ENCODE measurements at places on chromosomes 6 and 20.

- DNase-seq = no peak
Observed at GRCh38 chr6:26502626-26503025, 2.5 kb downstream of the BTN1A1 start.

DNA sequence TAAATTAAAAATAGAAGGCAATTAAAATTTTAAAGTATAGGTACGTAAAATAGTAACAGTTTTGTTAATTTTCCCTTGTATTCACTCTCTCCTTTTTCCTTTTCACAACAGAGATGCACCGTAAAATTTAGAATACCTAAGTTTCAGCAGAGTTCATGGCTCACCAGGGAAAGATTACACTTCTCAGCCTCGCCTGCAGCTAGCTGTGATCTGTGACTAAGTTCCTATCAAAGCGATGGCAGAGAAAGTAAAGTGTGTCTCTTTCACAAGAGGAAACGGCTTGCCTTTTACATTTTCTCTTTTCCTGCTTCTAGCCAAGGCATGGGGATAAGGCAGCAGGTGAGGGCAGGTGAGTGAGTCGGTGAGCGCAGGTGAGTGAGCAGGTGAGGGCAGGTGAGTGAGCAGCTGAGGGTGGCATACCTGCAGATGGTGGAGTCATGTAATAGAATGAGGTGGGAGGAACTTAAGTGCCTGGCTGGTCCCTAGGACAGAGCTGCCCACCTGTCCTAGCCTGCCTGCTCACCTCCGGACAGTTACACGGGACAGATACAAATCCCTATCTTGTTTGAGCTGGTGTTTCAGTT, 30.9 kb downstream of the ZFP64 start:
- DNase-seq = no peak

- no peak for DNase-seq
Observed at GRCh38 chr20:24460712-24461111, 8.7 kb upstream of the SYNDIG1 start.

DNA sequence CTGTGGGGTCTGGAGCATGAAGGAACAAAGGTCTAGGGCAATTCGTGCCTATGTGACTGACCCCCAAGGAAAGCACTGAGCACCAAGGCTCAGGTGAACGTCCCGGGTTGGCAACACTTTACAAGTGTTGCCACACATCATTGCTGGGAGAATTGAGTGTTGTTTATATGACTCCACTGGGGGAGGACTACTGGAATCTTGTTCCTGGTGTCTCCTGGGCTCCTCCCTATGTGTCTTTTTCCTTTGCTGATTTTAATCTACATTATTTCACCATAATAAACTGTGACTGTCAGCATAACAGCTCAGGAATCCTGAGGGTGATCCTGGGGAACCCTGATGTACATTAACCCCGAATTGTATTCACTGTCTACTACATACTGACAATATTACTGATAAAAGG, 207.7 kb upstream of the BMP2 start:
- no peak for DNase-seq

DNA sequence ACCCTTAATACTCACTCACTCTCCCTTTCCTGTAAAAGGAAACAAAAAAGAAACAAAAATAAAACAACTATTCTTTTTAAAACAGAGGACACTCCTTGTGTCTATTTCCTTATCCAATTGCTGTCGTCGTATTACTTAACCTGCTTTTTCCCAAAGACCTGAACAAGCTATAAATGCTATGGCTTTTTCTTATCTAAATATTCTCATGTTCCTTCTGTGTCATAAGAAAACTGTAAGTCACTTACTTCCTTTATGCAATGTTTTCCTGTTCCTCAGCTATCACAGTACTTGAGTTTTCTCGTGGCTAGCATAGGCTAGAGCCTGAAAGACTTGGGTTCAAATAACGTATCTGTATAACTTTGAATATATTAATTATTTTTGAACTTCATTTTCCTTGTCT, 99.2 kb downstream of the IRAK1BP1 start:
- DNase-seq = no peak

- DNase-seq = no peak
Observed at GRCh38 chr6:47733879-47734558, 35.6 kb downstream of the ADGRF4 start.

GRCh38 chr6:43934183-43934802, 164.3 kb downstream of the VEGFA start:
- DNase-seq = no peak

- DNase-seq = no peak
Observed at GRCh38 chr20:25207149-25207959, 11.8 kb downstream of the ENTPD6 start.

- DNase-seq = no peak
Observed at GRCh38 chr6:2021713-2022125, 223.7 kb downstream of the GMDS start.

DNA sequence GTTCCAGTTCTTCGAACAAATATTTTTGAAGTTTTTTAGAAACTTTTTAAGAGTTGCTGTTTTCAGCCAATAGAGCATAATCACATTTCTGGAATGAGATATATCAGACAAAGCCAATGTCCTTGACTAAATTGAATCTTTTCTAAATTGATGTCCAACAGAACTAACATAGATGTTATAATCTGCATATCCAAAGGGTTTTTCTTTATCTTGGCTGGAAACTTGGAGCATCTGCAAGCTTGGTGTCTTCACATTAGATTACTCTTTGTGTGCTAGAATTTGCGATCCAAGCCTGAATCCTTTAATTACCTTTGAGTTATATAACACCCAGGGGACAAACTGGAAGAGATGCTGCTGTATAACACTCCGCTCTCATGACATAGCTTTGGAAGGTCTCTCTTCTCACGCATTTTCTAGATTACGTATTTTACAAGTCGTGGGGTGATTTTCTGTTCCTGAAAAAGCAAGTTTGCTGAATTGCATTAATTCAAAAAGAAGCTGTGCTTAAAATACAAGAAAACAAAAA, 64.4 kb upstream of the FUCA2 start:
- DNase-seq = no peak

DNA sequence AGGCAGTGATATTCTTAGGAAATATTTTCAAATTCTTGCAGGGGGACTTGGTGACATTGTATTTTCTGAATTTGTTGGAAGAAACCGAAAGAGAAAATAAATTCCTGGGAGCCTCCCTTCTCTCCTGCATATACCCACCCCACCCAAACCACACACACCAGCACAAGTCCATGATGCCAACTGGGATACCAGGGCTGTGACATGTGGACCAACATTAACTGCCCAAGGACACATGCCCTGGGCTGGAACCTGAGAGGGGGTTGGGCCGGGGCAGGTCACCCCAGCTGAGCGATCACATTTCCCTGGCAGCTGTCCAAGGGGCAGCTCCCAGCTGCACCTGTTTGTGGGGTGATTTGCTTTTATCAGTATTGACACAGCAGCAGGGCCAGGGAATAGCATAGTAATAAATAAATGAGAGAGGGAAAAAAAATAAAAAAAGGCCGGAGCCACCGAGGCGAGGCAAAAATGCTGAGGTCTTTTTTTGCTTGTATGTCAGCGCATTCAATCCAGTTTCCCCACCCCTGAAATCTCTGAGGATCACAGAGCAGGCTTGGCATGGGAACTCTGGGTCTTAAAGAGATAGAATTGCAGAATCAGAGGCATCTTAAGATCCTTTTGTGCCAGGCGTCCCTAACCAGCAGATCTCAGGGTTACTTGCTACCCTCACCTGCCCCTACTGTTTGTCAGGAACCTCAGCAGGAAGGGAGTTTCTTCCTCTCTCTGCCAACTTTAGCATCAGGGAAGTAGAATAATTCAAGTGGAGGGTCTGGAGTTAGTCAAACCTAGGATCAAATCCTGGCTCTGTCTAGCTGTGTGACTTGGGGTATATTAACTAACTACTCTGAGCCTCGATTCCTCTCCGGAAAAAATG, 66.5 kb upstream of the PIM1 start:
- no peak for DNase-seq

- no peak for DNase-seq
Observed at GRCh38 chr6:1895721-1896120, 286.0 kb downstream of the FOXC1 start.

- no peak for DNase-seq
Observed at GRCh38 chr6:105994118-105994590, 92.0 kb upstream of the PRDM1 start.

- no peak for DNase-seq
Observed at GRCh38 chr6:45427726-45428125, 50.0 kb upstream of the SUPT3H start.

GRCh38 chr6:35496841-35497570, at the start of gene TEAD3:
TSS of gene TEAD3 (minus strand) at chr6:35497079.
- no peak for DNase-seq

GRCh38 chr6:11043961-11044711, at the start of gene ELOVL2:
TSS of gene ELOVL2 (minus strand) at chr6:11044305. CDS start at chr6:11044230, 75 bp downstream.
- DNase-seq = no peak

DNA sequence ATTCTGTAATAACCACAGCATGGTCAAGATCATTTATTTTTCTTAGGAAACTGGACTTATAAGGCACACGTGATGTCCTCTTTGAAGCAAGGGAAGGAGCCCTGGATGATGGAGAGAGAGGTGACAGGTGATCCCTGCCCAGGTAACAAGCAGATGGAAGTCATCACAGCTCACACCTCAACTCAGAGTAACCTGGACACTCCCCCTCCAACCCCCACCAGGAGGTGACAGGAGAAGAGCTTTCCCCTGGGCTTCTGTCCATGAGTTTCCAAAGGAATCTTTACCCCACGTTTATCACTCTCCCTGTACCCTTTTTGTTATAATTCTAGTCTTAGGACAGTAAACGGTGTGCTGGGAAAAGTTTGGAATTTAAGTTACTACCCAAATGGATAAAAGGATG, 28.4 kb downstream of the ZNF334 start:
- no peak for DNase-seq

DNA sequence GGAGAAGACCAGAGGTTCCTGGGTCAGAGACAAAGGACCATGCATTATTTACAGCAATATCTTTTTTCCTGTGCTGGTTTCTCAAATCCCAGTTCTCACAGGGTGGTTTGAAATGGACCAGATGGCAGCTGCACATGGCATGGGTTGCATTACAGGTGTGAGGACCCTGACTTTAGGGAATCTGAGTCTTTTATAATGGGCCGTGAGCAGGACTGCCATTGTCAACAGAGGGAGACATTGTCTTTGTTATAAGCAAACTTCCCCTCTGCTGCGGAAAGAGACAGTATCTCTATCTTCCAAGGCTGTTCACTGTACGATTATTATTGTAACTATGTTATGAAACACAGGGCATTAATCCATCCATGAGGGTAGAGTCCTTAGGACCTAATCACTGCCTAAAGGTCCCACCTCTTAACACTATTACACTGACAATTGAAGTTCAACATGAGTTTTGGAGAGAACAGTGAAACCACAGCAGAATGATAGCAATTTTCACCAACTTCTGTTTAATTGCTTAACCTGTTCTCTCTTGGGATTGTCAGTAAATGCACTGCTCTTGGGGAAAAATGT, 156.1 kb upstream of the AGPAT4 start:
- no peak for DNase-seq

DNA sequence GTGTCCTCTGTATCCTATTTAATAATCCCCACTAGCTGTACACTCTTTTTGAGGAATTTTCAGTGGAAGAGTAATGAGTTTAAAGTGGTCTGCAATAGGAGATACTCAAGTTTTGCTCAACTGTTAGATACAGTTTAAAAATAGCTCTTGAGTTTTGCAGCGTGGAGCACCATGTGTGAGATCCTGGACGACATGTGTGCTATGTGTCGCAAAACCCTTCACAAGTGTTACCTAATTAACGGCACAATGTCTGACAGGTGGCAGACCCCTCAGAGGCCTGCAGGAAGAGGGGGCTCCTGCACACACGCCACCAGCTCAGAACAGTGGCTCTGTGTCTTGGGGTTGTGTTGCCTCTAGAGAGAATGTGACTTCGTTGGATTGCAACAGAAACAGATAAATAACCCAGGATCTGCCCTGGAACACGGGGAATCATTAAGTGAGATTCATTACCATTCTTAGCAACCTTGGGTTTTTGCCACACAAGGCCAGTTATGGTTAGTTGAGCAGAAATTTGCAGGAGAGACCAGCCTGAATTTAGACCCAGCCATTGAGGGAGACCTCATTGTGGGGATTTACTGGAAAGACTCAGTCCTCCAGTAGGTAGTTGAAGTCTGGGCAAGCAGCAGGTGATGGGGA, 73.8 kb downstream of the SASH1 start:
- DNase-seq = no peak

DNA sequence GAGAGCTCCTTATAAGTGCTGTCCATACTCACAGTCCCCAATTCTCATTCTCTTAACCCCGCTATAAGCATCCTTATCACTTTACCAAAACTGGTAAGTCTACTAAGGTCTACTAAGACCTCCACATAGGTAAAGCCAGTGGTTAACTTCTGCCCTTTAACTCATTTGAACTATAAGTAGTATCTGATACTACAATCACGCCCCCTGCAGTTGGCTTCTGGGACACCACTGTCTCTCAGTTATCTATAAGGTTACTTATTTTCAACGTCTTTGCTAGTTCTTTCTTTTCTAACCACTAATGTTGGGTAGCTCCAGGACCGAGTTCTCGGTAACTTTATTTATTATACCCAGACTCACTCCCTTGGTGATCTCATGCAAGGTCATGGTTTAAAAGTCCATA, 142.6 kb downstream of the ARHGAP18 start:
- no peak for DNase-seq

DNA sequence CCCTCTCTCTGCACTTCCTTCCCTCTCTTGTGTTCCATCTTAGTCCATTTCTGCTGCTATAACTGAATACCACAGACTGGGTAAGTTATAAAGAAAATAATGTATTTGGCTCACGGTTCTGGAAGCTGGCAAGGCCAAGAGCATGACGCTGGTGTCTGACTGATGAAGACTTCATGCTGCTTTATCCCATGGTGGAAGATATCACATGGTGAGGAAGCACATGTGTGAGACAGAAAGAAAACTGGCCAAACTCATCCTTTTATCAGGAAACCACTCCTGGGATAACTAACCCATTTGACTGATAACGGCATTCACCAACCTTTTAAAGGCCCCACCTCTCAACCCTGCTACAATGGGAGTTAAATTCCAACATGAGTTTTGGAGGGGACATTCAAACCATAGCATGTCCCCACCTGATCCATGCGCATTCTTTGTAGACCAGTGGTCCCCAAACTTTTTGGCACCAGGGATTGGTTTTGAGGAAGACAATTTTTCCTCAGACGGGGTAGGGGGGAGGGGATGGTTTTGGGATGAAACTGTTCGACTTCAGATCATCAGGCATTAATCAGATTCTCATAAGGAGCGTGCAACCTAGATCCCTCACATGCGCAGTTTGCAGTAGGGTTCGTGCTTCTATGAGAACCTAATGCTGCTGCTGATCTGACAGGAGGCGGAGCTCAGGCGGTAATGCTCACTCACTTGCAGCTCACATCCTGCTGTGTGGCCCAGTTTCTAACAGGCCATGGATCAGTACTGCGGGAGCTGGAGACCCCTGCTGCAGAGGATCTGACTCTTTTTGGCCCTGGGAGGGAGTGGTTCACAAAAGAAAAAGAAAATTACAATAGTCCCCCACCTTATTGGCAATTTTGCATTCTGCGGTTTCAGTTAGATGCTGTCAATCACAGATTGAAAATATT, 71.7 kb upstream of the RNF24 start:
- DNase-seq = no peak

- DNase-seq = no peak
Observed at GRCh38 chr6:150689900-150690590, 90.4 kb downstream of the PLEKHG1 start.

DNA sequence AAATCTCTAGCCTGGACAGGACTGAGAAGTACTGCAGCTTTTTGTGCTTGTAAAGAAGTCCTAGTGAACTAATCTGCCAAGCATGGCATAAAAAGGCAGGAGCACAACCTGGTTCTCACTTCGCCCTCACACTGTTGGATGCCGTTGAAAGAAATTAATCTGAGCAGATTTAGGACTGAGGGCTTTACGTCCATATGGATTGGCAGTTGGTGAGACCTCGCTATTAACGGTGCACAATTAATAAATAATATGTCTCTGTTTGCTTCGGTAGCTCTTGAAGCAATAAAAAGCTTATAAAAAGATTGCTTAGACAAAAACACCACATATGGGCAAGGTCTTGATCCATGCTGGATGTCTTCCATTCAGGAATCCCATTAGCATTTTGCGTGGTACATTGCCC, 185.6 kb upstream of the EPHA7 start:
- DNase-seq = no peak

Data from NCI-H1048 (cell line).